ENCODE measurements at places on chromosomes 12 and 14. TPM values are rescaled to one million over a fixed set of nuclear protein-coding genes. Genes with fewer than 3 reads are reported as not detected.

DNA sequence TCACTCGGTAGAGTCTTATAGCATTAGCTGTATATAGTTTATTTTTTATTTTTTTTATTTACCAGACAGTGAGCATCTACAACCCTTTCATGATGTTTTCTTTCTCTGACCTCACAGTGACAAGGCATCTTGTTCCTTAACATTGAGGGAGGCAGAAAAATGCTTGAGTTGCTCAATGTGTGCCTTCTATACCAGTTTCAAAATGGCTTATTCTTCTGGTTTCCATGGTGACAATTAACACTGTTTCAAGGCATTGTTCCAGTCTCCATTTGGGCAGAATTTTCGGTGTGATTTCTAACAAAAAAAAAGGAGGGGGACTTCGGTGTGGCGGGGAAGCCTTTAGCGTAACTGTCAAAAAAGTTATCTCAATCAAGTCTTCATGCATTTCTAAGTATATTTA is 209.7 kb upstream of the NPAS3 start:
- no peak for DNase-seq

TROAP gene
- total RNA-seq: 0.62 TPM

GRCh38 chr12:109445191-109445609 is 31.9 kb downstream of the KCTD10 start:
- no peak for DNase-seq

DNA sequence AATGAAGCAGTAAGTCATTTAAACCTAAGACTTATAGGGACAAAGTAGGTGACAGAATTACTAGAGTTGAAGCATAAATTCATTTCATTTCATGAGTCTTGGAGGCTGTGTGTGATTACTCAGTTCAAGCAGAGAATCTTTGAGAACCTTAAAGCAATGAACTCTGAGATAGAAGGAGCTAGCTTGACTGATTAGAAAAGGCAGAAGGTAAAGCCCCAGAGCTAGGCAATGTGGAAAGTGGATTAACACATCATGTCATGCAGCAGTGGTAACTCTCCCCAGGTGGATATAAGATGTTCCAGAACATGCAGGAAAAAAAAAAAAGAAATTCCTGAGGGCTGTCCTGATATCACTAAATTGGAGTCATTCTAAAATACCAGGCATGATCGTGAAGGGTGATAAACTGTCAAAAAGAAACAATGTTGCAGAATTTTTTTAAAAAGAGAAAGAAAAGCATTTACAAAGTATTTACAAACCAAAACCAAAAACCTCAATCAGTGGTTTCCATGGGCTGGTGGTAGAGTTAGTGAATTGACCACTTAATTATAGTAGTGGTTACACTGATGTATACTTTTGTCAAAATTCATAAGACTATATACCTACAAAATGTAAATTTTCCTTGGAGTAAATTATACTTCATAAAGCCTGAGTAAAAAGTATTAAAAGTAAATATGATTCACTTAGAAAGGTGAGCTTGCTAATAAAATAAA is 12.7 kb upstream of the SLC16A7 start:
- DNase-seq: no peak

DNA sequence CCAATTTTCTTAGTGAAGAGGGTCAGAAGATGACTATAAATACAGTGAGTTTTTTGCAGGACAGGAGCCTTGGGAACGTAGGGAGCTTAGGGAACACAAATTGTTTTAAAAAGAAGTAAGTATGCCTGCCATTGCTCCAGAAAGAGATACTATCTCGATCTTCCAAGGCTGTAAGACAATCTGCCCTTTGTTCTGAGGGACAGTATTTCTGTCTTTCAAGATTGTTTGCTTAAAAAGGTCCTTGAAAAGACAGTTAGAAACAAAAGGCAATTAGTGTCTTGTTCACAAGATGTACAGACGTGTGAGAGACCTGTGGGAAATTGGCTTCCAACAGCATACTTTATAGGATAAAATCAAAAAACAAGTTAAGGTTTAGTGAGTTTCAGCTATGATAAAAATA is 321.2 kb upstream of the FAR2 start:
- DNase-seq: no peak

CLEC14A gene
- not detected for total RNA-seq

- no peak for DNase-seq
Measured at GRCh38 chr12:21248679-21249078, 86.0 kb downstream of the SLCO1A2 start.

FGF23 gene
- not detected for total RNA-seq
